ELR (cell line): ENCODE measurements at places on chromosomes 13 and 19.

DNA sequence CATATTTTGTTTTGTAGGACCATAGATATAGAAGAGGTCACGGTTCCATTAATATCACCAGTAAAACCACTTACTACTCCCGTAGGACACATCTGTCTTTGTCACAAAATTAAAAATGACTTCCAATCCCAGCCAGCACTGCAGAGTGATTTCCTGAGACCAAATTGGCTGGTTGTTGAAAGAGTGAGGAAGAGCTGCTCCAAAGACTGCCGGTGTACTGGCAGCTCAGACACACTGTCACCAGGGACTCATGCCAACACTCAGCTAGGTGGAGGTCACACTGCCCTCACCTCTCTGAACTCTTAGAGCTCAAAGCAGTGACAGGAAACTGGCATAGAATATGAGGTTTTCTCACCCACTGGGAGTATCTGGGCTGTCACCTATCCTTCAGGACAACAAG, 52.1 kb downstream of the FLT1 start:
- DNase-seq, result no peak

GRCh38 chr13:93788456-93788855, 561.8 kb downstream of the GPC6 start:
- no peak for DNase-seq

GRCh38 chr13:101499406-101499805, 46.9 kb downstream of the ITGBL1 start:
- DNase-seq, result no peak

- peak; percentile 67 for DNase-seq
Measured at GRCh38 chr19:1220976-1221903, 15.7 kb downstream of the STK11 start.

DNA sequence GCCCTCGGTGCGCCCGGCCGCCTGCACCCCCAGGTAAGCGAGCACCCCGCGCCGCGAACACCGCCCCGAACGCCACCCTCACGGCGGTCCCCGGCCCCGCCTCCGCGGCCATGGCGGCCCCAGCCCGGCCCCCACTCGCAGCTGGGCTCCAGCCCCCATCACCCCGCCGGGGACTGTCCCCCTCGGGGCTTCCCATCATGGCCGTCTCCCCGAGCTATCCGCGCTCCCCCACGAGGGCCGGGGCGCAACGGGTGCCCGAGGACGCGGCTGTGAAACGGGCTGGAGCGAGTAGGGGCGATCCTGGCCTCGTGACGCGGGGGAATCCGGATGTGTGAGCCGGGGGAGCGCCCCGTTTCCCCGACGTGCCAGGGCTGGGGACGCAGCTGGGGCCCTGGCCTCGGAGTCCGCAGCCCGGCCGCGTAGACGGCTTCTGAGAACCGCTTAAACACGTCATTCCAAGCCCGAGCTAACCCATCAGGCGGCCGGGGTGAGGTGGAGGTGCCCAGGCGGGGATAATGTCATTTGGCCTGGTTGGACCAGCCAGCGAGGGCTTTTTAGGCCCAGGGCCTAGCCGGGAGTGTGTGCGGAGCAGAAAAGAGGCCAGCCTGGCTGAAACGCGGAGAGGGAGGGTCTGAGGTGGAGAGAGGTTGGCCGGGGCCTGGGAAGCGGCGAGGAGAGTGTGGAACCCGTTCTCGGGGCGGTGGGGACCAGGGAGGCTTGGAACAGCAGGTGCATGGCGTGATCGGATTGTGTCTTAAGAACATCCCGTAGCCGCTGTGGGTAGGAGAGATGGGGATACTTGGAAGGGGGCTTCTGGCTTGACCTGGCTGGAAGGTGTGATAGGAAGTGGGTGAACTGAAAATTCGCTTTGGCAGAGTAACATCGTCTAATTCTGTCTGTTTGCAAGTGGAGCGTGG, 550 bp downstream of the CERS4 start:
- DNase-seq, result peak; percentile 14

DNA sequence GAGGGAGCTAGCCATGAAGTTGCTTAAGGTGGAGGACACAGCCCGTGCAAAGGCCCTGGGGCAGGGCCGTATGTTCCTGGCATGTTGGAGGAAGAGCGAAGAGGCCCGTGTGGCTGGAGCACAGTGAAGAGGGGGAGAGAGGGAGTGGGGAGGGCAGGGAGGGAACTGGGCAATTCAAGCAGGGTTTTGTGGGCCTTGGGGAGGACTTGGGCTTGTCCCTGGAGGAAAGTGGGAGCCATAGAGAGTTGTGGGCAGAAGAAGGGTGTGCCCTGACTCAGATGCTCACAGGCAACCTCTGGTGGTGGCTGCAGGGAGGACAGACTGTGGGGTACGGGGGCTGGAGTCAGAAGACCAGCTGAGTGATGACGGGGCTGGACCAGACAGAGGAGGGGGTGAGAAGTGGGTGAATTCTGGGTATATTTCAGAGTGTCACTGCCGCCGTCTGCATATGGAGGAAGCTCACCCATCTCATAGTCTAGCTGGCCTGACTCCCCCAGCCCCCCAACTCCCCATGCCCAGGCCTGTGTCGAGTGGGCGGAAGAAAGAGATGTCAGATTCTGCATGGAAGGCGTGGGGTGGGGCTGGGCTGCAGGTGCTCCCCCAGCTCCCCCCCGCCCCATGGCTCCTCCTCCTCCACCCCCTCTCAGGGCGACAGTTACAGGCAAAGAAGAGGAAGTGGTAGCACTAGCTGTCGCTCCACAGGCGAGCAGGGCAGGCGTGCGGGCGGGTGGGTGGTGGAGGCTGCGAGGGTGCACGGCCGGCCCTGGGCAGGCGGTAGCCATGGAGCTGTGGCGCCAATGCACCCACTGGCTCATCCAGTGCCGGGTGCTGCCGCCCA, at the start of gene VAV1:
VAV1 (plus strand) TSS at position 681 of the 838 bp plus-strand sequence; CDS start at position 781, 100 bp downstream.
- no peak for DNase-seq

DNA sequence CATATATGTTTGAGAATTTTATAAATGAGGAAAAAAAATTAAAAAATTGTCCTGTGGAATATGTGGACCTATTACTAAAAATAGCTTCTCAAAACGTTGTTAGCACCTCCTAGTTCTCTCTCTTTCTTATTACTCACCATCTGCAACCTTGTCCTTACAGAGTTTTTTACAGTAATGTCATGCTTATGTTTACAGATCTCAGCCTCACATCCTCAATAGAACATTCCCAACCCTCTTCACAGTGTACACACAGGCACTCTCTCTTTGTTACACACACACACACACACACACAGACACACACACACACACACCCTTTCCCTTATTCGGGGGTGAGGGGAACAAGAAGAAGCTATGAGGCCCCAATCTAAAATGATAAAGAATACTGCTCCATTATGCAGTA, 197.7 kb downstream of the SLITRK6 start:
- DNase-seq, result no peak

DNA sequence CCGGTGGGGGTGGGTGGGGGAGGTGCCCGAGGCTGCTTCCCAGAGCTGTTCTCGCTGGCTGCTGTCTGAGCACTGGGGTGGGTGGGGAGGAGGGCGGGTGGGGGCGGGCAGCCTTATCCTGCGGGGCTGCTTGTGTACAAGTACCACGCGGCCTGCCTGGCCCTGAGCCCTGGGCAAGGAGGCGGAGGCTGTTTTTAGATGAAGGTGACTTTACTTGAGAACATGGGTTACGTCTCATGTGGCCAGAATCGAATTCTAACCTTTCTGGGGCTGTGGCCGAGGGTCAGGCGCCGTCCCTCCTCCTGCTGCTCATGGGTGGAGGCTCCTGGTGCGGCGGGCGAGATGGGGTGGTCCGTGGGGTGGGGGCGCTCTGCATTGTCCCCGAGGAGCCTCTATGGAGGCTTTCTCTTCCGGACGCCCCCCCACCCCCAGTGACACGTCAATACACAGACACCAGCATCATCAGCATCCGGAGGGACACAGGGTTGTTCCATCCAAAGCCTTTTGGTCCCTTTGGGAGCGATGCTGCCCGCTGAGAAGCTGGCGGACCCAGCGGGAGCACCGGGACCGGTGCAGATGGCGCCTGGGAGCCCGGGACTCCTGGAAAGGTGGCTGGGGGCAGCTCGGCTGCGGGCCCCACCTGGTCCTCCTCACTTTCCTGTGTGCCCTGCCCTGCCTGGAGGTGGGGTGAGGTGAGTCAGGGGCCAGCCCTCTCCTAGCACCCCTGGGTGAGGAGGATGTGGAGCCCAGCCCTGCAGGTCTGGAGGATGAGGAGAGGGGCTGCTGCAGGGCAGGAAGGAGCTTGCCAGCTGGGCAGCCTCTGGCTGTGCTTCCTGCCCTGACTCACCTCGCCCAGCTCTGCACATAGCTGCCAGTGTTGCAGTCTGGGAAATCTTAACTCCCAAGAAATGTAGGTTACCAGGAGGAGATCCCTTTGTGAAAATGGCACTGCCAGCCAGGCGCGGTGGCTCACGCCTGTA, 3.4 kb downstream of the BSG start:
- DNase-seq, result peak; percentile 75

DNA sequence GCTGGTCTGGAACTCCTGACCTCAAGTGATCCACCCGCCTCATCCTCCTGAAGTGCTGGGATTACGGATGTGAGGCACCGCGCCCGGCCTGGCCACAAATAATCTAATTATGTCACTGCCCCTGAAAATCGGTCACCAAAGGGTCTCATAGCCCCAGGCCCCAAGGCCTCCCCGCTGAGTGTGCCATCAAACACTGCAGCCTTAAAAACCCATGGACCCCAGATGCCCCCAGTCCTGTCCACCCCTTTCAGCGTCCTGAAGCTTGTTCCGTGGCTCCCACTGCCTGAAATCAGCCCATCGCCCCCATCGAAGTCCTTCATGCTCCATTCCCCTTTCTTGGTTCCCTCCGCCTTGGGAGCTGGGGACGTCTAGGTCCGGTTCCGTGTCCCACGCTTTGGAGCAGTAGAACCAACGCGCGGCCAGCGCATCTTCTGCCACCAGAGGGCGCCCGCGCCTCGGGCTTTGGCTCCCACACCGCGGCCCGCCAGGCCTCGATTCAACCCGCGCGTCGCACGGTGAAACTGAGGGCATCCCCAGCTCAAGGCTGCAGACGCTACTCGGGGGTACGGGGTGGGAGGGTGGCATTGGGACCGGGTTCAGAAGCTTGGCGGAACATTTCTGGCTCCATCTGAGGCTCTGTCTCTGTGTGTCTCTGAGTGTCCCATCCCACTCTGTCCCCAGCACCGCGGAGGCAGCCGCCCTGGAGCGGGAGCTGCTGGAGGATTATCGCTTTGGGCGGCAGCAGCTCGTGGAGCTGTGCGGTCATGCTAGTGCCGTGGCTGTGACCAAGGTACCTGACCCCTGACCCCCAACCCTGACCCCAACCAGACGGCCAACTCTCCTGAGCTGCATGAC, 3.5 kb downstream of the YJEFN3 start:
- DNase-seq, result peak; percentile 77

GRCh38 chr19:13291913-13292312, 141.7 kb downstream of the IER2 start:
- no peak for DNase-seq

GRCh38 chr13:65787082-65787481, 1443.1 kb downstream of the PCDH9 start:
- no peak for DNase-seq

DNA sequence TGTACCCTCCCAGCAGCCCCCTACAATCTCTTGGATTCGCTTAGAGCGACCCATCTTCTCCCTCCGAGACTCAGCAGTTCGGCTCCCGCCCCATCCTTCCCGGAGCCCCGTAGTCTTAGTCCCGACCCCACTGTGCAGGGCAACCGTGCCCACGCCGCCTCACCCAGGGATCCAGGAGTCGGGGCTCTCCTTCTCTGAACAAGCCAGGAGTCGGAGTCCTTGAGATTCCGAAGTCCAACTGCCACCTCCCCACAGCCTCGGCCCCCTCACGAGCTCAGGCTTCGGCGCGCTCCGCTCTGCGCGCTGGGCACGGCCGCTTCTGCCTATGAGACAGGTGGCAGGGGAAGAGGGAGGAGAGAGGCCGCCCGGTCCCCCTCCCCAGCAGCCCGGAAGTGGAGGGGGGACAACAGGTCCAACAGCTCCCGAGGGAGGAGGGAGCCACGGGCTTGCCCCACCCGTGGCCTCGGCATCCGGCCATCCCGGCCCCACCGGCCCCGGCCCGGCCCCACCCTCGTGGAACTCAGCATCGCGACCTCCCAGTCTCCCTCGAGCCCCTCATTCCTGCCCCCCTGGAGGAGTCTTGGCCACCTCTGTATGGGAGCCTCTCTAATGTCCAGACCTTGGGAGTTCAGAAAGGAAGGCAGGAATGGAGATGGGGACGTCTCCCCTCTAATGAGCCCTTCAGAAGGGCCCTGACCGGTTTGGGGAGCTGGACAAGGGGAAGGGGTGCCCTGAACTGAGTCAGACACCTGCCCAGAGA, at the start of gene PHLDB3:
PHLDB3 (minus strand) TSS at position 321 of the 760 bp plus-strand sequence. CDS start 628 bp downstream, outside the sequence.
- no peak for DNase-seq

- DNase-seq, result no peak
Measured at GRCh38 chr13:97522243-97522642, 88.3 kb downstream of the RAP2A start.

GRCh38 chr19:57348136-57348535, 2.9 kb upstream of the ZNF304 start:
- DNase-seq, result peak; percentile 2

- DNase-seq, result no peak
Measured at GRCh38 chr19:540867-541637, 2.8 kb upstream of the GZMM start.

DNA sequence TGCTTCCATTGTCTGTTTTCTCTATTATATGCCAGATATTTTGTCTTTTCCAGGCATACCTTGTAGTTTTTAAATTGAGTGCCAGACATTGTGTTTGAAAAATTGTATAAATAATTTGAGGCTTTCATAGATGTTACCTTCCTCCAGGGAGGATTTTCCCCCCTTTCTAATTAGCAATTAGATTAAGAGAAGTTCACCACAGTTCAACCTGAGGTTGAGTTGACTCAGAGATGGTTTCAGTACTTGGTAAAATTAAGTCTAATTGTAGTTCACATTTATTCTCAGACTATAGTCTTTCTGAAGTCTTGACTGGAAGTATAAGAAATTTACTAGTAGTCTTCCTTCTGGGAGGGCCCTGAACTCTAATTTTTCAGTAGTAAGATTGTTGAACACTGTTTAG, 104.1 kb upstream of the SCEL start:
- DNase-seq, result no peak

- DNase-seq, result no peak
Measured at GRCh38 chr13:73103238-73103637, 44.4 kb downstream of the KLF5 start.

DNA sequence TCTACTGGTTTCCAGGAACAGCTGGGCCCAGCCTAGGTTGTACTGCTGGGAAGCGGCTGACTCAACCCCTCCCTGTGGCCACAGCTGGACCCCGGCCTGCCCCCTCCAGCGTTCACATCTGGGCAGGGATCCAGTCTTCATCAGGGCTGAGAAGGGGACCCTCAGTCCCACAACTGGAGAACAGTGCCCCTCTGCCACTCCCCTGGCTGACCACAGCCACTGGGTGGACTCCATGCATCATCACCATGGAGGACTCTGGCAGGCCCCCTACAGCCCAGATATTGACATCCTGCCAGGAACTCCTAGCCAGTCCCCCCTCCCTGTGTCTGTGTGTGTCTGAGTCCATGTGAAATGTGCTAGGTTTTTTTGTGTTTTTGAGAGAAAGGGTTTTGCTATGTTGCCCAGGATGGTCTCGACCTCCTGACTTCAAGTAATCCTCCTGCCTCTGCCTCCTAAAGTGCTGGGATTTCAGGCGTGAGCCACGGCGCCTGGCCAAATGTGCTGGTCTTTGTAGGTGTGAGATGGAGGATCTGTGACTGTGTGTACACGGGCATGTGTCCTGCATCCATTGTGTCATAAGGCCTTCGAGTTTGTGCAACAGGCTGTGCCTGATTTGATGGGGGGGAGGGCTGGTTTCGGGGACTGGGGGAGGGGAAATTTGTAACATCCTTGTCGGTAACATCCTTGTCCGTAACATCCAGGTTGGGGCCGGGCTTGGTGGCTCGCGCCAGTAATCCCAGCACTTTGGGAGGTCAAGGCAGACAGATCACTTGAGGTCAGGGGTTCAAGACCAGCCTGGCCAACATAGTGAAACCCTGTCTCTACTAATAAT, 4.0 kb upstream of the HOOK2 start:
- peak; percentile 76 for DNase-seq
